Esophagus muscularis mucosa (tissue), 4 donors: ENCODE measurements at places on chromosomes 2 and 18. TPM values are rescaled to one million over a fixed set of nuclear protein-coding genes. Genes with fewer than 3 reads are reported as not detected.
A peak's percentile ranks its signal among the peaks of the same experiment; 100 is the strongest.

SLC30A3 gene
- not detected for total RNA-seq

UNC80 gene
- total RNA-seq: 0.11 TPM

DNA sequence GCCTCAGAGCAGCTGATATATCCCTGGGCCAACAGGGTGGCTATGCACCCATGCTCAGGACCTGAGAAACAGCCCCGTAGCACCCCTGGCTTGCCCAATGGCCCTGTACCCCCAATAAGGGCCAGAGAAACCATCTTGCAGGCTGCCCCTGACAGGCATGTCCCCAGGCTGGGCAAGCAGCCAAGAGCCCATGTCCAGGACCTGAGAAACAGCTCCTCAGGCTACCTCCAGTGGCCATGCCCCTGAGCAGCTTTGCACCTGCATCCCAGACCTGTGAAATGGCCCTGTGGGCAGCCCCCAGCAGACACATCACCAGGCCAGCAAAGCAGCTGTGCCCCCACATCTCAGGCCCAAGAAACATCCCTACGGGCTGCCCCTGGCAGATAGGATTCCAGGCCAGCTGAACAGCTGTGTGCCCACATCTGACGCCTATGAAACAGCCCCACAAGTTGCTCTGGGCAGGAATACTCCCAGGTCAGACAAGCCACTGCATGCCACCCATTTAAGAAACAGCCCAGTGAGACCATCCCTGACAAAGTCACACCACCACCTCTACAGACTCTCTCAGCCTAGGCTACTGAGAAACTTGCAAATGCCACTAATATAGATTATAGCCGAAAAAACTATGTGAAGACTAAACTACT, 84.1 kb downstream of the TMEM237 start:
- DNase-seq: no peak
- no peaks in the 10 kb centered on the region for H3K36me3 ChIP-seq
- H3K27me3 ChIP-seq: no peaks in the 10 kb centered on the region

DNA sequence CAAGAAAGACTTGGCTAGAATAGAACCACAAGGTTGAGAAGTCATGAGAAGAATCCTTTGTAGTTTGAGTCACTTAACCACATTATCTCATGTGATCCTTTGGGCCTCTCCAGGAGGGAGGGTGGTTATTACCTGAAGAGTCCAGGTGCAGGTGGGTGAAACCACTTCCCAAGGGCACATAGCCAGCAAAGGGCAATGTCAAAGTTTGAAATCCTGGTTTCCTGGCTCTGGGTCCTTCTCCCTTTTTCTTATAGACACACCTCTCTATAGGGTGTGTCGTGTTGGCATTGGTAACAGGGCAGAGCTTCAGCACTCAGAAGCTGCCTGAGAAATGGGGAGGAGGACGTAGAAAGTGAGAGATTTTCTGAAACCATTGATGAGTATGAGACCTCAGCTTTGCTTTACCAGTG, 137.9 kb downstream of the MGAT5 start:
- H3K4me3 ChIP-seq: no peak overlapping the region
- H3K4me1 ChIP-seq: no peaks in the 10 kb centered on the region
- H3K36me3 ChIP-seq: no peaks in the 10 kb centered on the region

DNA sequence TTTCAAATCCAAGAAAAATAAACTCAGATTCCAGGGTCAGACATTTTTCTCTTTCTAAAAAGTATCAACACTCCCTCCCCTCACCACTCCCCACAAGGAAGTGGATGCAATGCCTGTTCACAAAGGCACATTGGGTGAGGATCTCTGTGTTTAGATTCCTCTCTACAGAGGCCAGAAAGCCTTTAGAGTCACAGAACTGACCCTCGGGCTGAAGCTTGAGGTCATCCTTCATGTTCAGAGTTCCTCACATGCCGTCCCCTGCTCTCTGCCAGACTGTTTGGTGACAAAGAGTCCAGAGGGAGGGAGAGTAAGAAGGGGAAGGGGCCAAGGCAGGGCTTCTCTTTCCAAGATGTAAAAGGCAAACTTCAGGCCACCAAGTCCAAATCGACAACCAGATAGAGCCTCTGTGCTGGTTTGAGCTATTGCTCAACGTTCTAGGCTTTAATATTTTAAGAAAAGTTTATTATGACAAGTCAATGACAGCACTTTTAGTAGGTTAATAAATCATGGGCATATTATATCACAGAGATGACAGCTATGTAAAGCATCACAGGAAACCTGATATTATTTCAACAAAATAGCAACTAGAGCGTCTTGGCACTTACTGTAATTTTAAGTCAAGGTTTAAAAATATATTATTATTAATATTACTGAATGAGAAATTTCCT, 269.4 kb downstream of the ETAA1 start:
- peak overlapping the region; percentile 80 for H3K27ac ChIP-seq
- H3K4me3 ChIP-seq: no peak overlapping the region
- no peaks in the 10 kb centered on the region for H3K36me3 ChIP-seq
- DNase-seq: peak; percentile 92
- H3K4me1 ChIP-seq: peaks cover 20% of the 10 kb centered on the region
- H3K27me3 ChIP-seq: no peaks in the 10 kb centered on the region

DNA sequence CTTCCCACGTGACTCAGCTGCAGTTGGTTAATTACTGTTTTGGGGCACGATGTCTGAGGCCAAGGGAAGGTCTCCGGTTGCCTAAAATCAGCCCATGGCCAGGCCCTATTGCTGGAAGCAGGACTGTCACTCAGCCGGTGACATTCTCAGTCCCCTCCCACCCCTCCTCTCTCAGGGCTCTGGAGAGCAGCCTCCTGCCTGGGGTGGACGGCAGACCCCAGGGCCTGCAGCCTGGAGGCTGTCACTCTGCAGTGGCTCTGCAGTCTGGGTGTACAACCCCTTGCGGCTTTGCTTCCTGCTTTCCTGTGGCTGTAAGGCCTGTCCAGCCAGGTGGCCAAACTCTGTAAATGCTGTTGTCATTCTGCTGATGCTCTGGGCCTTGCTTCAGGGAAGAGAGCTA, 32.8 kb downstream of the ZBTB7C start:
- H3K27me3 ChIP-seq: no peaks in the 10 kb centered on the region
- peaks cover 17% of the 10 kb centered on the region for H3K4me1 ChIP-seq
- DNase-seq: no peak

- H3K36me3 ChIP-seq: no peaks in the 10 kb centered on the region
- no peak for DNase-seq
- H3K4me3 ChIP-seq: no peak overlapping the region
- peaks cover 38% of the 10 kb centered on the region for H3K4me1 ChIP-seq
- H3K27me3 ChIP-seq: no peaks in the 10 kb centered on the region
- H3K27ac ChIP-seq: no peak overlapping the region
Observed at GRCh38 chr2:135986507-135986906, 1.1 kb upstream of the DARS1 start.
